ELR (cell line): ENCODE measurements at places on chromosomes 5 and 9.

DNA sequence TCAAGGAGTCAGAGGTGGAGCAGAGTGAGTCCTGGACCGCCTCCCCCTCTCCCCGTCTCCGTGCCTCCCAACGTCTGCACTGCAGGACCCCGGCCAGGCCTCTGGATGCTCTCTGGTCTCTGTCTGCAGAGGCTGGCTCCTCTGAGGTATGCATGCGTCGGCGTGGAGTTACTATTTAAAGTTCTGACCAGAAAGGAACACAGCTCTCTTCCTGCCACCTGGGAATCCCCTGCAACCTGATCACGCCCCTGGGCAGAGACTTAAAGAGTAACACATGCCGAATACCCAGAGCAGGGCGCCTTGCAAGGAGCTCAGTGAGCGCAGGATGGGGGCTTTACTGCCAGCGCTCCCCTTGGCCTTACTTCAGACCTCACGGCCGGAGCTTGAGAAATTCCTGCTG lies 16.0 kb downstream of the ANXA6 start:
- DNase-seq: no peak

DNA sequence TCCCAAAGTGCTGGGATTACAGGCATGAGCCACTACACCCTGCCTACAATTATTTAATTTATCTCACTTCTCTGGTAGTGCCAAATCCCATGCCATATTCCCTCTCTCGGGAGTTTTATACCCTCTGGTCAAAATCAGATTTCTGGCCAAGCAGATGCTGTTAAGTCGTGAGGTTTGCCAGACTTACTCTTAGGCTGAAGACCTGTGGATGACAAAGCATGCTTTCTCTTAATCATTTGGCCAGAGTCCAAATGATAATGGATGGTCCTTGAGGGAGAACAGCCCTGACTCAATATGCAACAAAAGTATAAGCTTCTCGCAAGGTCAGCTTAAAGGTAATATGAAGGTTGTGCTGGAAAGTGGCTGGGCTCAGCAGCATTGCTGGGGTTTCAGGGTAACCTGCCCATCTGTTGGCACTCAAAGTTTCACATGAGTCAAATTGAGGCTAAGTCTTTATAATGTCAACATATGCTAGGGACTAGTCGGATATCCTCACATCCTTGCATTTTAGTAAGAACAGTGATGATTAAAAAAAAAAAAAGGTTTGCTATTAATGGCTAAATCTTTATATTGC lies 280.1 kb downstream of the KIF4B start:
- no peak for DNase-seq

GRCh38 chr9:73916016-73916673 lies 581.0 kb upstream of the RORB start:
- peak; percentile 15 for DNase-seq

DNA sequence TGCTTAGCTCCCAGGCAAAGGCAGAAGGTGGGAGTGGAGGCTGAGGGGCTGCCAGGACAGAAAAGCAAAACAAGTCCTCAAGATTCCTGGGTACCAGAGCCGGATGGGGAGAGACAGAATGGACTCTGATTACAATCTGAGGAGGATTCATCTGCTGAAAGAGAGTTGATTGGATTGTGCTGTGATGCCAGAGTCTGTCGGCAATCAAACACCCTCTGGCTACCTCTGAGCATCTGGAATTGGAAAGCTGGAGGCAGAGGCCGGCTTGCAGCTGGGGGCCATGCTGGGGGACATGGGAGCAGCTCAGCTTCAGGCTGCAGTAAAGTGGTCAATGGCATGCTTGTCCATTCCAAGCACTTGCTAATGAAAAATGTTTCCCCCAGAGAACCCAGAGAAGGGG lies 59.3 kb downstream of the ASTN2 start:
- DNase-seq: no peak

GRCh38 chr9:137521405-137521985 lies 28.7 kb downstream of the PNPLA7 start:
- DNase-seq: no peak

- no peak for DNase-seq
Measured at GRCh38 chr9:11931751-11932150, 761.4 kb upstream of the TYRP1 start.

DNA sequence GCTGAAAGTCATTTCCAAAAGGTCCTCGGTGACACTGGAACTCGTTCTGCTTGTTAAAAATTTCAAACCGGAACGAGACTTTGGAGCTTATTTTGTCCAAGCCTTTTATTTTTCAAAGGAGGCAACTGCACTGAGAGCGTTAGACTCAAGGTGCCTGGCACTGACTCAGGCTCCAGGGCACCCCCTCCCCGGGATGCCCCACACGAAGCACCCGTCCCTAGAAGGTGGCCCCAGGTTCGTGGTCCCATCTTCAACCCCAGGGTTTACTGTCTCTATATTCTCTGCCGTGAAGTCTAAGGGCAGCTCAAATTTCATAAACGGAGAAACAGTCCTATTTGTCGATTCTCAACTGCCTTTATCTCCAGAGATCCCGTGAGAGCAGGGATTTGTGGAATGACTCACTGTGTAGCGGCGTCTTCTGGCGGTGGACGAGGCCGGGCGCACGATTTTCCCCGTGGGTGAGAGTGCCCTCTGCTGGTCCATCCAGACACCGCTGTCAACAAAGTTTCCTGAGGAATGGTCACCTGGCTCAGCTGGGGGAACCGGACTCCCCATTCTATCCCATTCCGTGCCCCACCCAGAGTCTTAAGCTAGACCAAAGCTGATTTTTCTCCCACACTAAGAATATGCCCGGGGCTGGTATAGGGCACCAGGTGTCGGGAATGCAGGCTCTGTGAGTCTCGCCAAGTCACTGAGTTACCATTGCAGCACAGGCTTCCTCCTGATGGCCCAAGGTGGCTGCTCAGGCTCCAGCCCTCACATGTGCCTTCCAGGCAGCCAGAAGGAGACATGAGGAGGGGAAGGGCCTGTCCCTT lies 27.1 kb upstream of the SLC6A19 start:
- DNase-seq: peak; percentile 62

DNA sequence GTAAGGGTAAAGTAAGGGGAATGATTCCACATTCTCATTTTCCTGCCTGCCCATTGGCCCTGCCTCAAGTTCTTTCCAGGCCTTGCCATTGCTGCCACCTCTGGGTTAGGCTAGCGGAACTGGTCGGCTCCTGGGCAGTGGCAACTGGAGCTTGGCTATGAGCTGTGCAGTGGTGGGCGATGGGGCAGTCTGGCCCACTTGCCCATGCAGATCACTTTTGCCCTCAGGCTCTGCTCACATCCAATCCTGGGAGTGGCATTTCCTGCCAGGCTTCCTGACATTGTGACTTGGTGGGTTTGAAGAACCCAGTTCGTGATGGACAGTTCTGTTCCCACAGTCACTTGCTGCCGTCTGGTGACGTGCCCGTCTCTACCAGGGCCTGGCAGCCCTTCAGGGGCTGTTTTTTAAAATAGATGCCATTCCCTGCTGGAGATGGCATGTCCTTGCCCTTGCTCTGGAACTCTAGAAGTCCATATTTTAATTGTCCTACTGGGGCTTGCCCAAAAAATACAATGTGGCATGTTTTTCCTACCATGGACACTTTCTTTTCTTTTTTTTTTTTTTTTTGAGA lies 86.1 kb downstream of the FGF18 start:
- no peak for DNase-seq

GRCh38 chr5:181261320-181262049 lies 542 bp upstream of the TRIM52 start:
- peak; percentile 78 for DNase-seq

GRCh38 chr5:94784536-94785505 lies 166.4 kb downstream of the SLF1 start:
- DNase-seq: peak; percentile 15

DNA sequence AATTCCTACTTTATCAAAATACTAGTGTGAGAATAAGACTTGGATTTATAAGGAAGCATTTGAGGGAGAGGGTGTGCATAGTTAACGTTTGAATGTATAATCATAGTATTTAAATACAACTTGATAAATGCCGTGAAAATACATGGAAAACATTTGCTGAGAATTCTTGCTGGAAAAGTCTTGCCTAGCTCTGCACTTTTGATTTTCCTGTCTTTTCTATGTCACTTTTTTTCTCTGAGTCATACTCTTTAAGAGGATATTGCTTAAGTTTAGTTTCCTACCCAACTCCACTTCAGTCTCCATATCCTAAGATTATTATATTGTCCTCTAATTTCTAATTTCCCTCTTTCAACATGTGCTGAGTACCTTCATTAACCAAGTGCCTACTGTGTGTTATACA lies 616.6 kb upstream of the SEMA6A start:
- DNase-seq: no peak

- DNase-seq: no peak
Measured at GRCh38 chr9:134221273-134222017, 57.1 kb upstream of the RNU6ATAC start.

DNA sequence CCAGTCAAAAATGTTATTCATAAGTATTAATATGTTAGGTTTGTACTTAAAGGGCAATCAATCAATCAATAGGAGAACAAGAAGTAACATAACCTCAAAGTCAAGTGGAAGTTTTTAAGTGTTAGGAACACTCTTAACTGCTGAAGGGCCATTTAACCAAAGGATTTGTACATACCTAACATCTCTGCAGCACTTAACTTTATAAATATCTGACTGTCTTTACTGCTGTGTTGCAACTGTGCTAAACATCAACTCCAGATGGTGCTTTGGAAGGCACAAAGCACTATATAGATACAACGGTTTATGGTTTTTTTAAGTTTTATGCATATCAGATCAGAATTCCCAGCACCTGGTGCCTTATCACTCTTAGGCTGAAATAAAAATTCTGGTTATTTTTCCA lies 604.9 kb upstream of the PTGER4 start:
- no peak for DNase-seq

DNA sequence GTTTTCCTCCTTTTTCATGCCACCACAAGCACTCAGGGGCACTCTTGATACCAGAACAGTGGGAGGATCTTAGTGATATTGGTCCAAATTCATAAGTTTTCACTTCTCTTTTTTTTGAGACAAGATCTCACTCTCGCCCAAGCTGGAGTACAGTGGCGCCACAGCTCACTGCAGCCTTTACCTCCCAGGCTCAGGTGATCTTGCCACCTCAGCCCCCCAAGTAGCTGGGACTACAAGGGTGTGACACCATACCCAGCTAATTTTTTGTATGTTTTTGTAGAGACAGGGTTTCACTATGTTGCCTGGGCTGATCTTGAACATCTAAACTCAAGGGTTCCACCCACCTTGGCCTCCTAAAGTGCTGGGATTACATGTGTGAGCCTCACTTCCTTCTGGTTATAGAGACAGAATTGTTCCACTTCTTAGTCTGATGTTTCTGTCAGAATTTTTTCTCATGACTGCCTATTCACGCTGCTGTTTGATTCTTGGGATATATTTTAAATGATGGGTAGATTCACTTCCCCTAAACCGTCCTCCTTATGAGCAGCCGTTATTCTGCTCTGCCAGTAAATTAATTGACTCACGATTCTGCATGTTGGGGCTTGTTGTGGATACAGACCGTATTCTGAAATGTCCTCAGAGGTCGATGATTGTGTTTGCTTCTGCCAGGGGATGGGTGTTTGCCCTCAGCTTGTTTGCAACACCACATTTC lies 30.8 kb downstream of the MTAP start:
- DNase-seq: no peak

GRCh38 chr5:175517824-175518450 lies 39.6 kb downstream of the SFXN1 start:
- DNase-seq: peak; percentile 90

DNA sequence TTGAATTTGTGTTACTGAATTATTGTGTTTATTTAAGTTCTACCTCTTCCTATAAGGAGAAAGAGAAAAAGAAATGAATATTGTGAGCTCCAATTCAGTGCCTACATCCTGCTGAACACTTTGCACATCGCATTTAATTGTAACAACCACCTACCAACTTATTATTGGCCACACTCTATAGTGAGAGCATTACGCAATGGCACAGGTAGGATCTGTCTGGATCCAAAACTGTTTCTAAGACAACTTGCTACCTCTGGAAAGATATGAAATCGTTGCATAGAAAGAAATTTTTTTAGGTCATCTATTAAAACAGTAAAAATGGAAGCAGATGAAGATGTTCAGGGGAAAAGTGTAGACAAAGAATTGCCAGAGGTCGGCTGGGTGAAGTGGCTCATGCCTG lies 227.2 kb upstream of the SNX2 start:
- no peak for DNase-seq

GRCh38 chr9:124342776-124343485 lies 72.3 kb downstream of the PSMB7 start:
- peak; percentile 93 for DNase-seq

DNA sequence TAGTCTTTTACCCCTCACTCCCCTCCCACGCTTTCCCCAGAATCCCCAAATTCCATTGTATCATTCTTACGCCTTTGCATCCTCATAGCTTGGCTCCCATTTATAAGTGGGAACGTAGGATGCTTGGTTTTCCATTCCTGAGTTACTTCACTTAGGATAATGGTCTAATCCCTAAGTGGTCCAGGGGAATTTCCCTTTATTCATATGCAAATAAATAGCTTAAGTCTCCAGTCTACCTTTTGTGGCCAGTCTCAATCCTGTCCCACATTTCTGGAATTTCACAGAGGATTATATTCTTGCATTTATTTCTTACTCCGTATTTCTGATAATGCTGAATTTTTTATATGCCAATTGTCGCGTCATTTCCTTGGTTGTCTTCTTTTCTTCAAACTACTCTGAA lies 245.6 kb upstream of the DAB2 start:
- no peak for DNase-seq

GRCh38 chr9:97633859-97634490 lies 354 bp downstream of the NCBP1 start:
- DNase-seq: no peak

GRCh38 chr9:14347406-14348122 lies 33.6 kb upstream of the NFIB start:
- DNase-seq: no peak

GRCh38 chr5:54177058-54177457 lies 133.3 kb downstream of the ARL15 start:
- DNase-seq: no peak

GRCh38 chr5:124697501-124697900 lies 48.9 kb downstream of the ZNF608 start:
- no peak for DNase-seq

DNA sequence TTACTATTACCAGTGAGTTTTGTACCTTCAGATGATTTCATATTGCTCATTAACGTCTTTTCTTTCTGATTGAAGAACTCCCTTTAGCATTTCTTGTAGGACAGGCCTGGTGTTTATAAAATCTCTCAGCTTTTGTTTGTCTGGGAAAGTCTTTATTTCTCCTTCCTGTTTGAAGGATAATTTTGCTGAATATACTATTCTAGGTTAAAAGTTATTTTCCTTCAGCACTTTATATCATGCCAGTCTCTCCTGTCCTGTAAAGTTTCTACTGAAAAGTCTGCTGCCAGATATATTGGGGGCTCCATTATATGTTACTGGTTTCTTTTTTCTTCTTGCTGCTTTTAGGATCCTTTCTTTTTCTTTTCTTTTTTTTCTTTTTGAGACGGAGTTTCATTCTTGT lies 13.3 kb downstream of the CDK7 start:
- DNase-seq: no peak
